ENCODE measurements at places on chromosomes 3 and 15.

DNA sequence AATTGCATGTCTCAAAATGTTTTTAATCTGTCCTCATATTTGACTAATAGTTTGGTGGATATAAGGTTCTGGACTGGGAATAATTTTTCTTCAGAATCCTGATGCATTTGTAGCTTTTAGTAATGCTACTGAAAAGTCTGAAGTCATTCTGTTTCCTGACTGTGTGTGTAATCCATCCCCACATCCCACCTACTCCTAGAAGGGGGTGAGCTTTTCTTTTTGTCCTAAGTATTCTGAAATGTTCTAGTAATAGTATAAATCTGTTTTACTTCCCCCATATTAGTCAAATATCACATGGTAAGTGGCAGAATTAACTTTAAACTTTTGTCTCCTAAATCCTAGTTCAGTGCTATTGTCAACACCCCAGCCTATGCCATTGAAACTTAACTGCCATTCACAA, 162.8 kb downstream of the GREM1 start:
- DNase-seq = no peak

DNA sequence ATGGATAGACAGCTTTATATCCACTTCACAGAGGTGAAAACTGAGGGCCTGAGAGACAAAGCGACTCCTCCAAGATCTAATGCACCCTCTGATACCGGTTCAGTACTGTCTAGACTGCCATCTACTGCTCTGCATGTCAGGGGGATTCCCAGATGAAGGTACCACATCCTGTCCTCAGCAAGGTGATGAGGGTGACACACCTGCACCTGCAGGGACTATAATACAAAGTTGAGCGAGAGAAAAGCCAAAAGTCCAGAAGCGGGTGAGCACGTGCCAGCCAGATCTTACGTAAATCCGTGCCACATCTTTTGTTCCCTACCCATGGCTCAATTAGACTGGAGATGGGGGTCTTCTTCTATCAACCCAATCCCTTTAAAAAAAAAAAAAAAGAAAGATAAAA, 32.4 kb upstream of the HES1 start:
- DNase-seq = no peak

GRCh38 chr15:48242015-48242414, 35.9 kb downstream of the SLC12A1 start:
- DNase-seq = no peak

GRCh38 chr15:87263296-87263695, 993.2 kb downstream of the NTRK3 start:
- DNase-seq = no peak

DNA sequence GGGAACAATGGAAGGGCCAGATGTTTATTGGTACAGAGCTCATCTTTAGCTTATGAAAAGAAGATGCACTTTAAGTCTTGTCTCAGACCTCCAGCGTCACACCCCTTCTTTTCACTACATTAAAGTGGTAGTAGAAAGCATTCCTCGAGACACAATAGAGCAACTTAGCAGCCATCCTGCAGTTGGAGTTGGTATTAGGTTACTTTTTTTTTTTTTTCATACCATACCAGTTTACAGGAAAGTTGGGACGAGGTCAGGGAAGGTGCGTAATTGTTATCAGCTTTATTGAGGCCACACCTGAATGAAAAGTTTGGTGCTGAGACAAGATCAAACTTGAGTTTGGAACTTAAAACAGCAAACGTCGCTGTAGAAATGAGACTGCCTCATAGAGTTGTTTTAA, 203.8 kb downstream of the SOX2 start:
- no peak for DNase-seq

DNA sequence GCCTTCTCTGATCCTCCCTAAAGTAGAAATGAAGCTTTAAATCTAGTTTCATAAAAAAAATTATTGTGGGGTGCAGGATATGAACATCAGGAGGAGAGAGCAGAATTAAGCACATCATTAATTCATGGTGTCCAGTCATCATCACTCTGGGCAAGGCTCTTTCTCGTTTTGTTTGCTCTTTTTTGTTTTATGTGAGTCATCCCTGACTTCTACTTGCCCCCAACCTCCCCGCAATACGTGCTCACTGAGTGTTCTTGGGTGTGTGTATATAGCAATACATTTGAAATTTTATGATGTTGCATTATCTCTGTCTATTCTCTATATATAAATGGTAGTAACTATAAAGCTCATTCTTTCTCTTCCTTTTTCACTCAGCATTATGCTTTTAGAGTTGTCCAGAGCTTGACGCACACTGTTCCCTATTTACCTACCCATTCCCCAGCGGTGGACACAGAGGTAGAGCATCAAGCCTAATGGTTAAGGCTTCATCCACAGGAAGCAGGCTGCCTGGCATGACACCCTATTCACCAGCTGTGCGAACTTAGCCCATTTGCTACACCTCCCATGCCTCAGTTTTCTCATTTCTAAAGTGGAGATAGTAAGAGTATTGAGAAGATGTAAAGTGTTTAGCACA, 72.3 kb downstream of the CD200R1L start:
- no peak for DNase-seq

GRCh38 chr3:109023656-109024254, 70.1 kb upstream of the GUCA1C start:
- DNase-seq = no peak

- DNase-seq = no peak
Observed at GRCh38 chr15:98650417-98651035, 2.2 kb downstream of the IGF1R start.

DNA sequence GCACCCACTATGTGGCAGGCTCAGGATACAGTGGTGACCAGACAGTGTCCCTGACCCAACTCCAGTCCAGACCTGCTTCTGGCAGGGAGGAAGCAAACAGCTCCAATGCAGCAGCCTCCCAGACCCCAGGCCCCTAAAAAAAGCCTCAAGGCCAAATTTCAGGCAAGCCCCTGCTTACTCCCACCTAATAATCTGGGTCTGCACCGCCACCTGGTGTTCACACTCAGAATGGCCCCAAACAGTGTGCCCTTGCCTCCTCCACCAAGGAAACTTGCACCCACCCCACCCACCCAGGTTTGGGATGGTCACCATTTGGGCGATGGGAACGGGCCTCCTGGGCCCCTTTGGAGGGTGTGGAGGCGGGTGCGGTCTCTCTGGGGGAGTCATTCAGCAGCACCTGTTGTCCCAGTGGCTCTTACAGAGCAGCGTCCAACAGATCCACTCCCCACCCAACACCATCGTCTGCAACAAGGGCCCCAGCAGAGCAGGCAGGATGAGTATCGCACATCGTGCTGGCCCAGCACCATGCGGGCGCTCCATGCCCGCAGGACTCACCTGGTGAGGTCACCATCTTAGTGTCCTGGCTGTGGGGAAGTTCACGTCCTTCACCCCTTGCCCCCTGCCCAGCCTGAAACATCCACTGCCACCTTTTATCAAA, 17.3 kb downstream of the C3orf18 start:
- DNase-seq = no peak

DNA sequence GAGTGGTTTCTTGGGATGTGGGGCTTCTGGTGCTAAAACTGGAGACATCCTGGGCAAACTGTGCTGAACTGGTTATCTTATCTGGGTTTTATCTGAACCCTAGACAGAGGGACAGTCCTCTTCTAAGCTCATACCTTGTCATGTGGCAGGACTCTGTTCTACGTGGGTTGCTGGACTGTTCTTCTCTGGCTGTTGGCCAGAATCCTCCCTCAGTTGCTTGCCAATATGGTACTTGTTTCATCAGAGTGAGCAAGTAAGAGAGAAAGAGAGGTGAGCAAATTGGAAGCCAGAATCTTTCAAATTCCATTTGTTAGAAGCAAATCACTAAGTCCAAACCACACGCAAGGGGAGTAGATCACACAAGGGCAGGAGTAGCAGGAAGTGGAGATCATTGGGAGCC, 291.5 kb upstream of the TBL1XR1 start:
- DNase-seq = no peak

DNA sequence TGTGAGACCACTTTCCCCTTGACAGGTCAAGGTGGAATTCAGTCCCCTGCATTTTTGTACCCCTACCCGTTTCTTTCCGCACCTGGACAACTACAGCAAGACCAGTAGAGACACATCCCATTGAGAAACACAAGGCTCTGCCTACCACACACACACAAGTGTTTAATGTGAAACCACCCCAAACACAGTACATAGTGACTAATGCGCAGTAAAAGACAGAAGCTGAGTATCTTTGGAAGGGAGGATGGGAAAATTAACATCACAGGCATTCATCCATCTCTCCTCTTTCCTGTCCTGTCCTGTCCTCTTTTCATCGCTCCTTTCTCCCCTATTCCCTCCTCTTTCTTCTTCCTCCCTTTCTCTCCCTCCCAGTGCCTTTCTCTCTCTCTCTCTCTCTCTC, 64.8 kb downstream of the SCN11A start:
- DNase-seq = no peak

GRCh38 chr15:77615472-77615871, 17.2 kb downstream of the LINGO1 start:
- DNase-seq = no peak

- no peak for DNase-seq
Observed at GRCh38 chr3:29758108-29758433, 477.2 kb downstream of the RBMS3 start.

- DNase-seq = no peak
Observed at GRCh38 chr3:177778633-177779032, 581.4 kb upstream of the TBL1XR1 start.

DNA sequence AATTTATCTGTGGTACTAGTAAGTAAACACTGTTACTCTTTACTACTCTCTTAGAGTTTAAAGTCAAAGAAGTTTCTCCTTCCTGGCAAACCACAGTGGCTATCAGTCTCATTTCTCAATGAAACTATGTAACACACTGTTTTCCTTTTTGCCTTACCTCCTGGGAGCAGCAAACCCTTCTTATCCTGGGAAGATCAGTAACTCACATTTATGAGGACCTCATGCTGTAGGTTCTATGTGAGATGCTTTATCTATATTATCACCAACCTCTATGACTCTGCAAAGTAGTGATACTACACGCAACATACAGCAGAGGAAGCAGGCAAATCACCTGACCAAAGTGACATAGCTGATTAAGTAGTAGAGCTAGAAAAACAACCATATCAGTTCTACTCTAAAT, 35.3 kb downstream of the PBRM1 start:
- DNase-seq = no peak

GRCh38 chr3:173770796-173771573, 373.4 kb downstream of the NLGN1 start:
- no peak for DNase-seq

DNA sequence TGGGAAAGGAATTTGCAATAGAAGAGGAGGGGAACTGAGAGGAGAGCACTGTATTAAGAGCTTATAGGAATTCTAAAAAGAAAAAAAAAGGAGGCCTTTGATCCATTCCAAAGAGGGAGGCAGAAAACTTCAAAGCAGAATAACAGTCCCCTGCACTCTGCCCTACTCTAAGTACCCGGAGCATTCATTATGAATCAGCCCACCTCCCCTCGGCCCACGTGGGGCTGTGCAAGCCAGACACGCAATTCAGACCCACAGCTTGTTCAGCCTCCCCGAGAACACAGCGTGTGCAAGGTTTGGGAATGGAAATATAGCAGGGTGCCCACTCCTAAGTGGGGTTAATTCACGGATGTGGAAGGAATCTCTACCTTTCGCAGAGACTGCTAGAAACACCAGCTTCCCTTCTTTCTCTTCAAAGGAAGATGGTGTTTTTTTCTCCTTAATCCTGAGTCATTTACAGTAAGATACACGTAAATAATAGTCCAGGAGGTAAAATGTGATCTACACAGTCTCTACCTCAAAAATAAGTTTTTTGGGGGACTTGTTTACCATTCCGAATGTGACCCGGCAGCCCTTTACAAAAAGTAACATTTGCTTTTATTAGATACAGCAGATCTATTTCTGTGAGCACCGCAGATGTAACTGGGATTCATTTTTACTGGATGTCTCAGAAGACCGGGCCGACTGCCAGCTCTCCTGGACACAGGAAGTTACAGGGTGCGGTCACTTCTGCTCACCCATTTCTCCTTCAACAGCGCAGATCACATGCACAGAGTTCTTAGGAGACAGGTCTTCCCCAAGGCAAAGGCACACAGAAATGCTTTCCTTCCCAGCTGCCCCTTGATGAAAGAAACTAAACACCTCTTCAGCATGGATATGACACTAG, 768.5 kb upstream of the CFAP20DC start:
- DNase-seq = no peak

GRCh38 chr15:74041311-74041756, 41.0 kb downstream of the GOLGA6A start:
- no peak for DNase-seq

DNA sequence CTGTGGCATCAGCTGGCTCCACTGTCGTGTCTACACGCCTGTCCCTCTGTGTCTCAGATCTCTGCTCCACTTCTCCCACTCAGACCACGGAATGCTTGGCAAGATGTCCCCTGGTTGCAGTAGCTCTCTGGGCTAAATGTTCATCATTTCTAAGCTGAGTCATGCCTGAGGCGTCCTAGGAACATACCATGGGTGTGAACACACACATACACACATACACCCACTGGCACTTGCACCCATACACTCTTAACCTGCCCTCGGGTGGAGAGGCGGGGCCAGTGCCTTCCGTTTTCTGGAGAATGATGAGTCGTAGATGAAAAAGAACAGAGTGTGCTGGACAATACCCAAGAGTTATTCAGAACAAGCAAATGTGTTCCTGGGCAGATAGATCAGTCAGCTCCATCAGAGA, 72.4 kb downstream of the SENP2 start:
- no peak for DNase-seq

DNA sequence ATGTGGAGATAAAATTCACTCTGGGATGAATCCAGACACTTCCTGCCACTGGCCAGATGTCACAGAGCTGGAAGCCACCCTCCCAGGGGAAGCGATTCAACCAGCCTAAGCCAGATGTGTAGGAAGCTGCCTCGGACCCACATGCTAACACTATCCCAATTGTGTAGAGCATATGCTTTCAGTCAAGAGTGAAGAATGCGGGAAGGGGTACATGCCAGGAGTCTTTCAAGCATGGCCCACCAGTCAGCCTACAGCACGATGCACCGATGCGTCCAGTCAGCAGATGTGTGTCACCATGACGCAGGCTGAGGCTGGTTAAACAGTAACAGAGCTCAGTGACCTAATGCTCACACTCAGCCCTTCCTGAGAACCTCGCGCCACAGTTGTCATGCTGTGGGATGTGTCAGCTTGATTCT, 38.8 kb upstream of the BNC1 start:
- no peak for DNase-seq

GRCh38 chr3:120604382-120604781, 8.2 kb downstream of the NDUFB4 start:
- no peak for DNase-seq

Measured in NCI-H1436 treated with DMSO at 0.1 percent for 48 hours (cell line).